ENCODE measurements at places on chromosomes 5 and 9.
A peak's percentile ranks its signal among the peaks of the same experiment; 100 is the strongest.

DNA sequence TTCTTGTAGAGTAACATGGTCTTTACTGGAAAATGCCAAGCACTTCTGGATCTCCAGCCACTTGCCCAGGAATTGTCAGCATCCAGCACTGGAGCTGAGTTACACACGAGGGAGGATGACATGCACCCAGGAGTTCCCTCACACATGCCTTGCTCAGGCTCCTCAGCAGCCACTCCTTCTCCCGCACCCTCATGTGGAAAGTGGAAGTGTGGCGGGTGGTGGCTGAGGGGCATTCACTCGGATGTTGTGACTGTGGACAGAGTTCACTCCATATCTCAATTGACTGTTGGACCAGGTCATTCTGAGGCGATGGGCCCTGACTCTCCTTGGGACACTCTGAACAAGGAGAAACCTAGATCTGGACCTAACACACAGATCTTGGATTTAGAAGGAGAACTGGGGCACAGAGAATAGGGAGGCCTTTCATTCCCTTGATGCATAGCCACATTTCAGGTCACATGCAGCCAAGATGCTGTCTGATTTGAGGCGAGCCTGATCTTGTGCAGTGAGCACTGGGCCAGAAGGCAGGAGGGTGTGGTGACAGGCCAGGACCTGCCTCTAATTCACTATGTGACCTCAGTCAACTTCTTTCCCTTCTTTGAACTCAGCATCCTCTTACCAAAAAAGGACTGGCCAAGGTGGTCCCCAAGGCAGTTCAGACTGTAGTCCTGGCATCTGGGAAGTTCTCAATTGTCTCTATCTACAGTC, 62.1 kb downstream of the CYSTM1 start:
- H3K27me3 ChIP-seq, result no peaks in the 10 kb centered on the region
- H3K36me3 ChIP-seq, result peaks cover 5% of the 10 kb centered on the region
- peaks cover 24% of the 10 kb centered on the region for H3K4me1 ChIP-seq
- no peak for DNase-seq
- H3K4me3 ChIP-seq, result no peak overlapping the region

- H3K4me3 ChIP-seq, result no peak overlapping the region
- no peak overlapping the region for H3K27ac ChIP-seq
- no peaks in the 10 kb centered on the region for H3K27me3 ChIP-seq
- H3K36me3 ChIP-seq, result no peaks in the 10 kb centered on the region
- no peak for DNase-seq
Observed at GRCh38 chr9:113380869-113381378, 4.1 kb upstream of the HDHD3 start.

GRCh38 chr5:87829217-87829551, 416.5 kb upstream of the CCNH start:
- H3K4me1 ChIP-seq, result peaks cover 5% of the 10 kb centered on the region
- no peaks in the 10 kb centered on the region for H3K27me3 ChIP-seq
- no peaks in the 10 kb centered on the region for H3K36me3 ChIP-seq
- peak; percentile 86 for DNase-seq
- H3K4me3 ChIP-seq, result no peak overlapping the region

GRCh38 chr5:169707686-169708085, 70.6 kb downstream of the DOCK2 start:
- DNase-seq, result no peak
- H3K4me1 ChIP-seq, result peaks cover 2% of the 10 kb centered on the region
- no peak overlapping the region for H3K4me3 ChIP-seq
- peak overlapping the region; percentile 2 for H3K27ac ChIP-seq
- no peaks in the 10 kb centered on the region for H3K36me3 ChIP-seq

GRCh38 chr9:33198165-33198564, 31.0 kb upstream of the B4GALT1 start:
- peak overlapping the region; percentile 16 for H3K27ac ChIP-seq
- peak; percentile 34 for DNase-seq
- H3K4me1 ChIP-seq, result peaks cover 5% of the 10 kb centered on the region
- H3K4me3 ChIP-seq, result no peak overlapping the region

GRCh38 chr5:165996201-165996875, 2295.1 kb upstream of the WWC1 start:
- H3K27me3 ChIP-seq, result no peaks in the 10 kb centered on the region
- H3K4me1 ChIP-seq, result no peaks in the 10 kb centered on the region
- no peak overlapping the region for H3K4me3 ChIP-seq
- no peaks in the 10 kb centered on the region for H3K36me3 ChIP-seq

DNA sequence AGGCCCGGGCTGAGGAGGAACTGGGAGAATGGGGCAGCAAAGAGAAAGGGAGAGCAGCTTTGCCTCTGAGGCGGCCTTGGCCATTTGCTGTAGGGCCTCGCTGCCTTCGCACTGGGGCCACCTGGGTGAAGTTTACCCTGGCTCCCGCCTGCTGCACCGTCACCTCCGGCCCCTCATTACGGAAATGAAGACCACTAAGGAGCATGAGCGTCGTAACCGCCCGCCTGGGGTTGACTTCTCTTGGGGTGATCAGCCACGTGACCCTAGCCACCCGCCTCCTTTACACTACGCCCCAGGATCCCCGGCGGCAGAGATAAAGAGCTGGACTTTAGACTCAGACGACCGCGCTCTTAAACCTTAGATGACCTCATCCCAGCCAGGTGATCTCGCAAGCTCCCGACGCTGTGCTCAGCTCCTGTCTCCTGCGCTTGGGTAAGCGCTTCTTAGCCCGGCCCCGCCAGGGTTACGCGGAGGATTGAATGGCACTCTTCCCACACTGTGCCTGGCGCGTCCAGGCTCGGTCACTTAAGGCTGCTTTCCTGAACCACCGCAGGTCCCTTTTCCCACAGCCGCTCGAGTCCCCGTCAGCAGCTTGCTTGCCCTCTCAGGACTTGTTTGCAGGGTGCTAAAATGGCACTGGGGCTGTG, 107.9 kb upstream of the LARP1 start:
- H3K36me3 ChIP-seq, result no peaks in the 10 kb centered on the region
- peaks cover 17% of the 10 kb centered on the region for H3K4me1 ChIP-seq
- no peak for DNase-seq
- peaks cover 4% of the 10 kb centered on the region for H3K27me3 ChIP-seq
- H3K4me3 ChIP-seq, result peak overlapping the region; percentile 10

- H3K27ac ChIP-seq, result no peak overlapping the region
- H3K4me3 ChIP-seq, result no peak overlapping the region
- H3K4me1 ChIP-seq, result no peaks in the 10 kb centered on the region
- H3K36me3 ChIP-seq, result no peaks in the 10 kb centered on the region
Observed at GRCh38 chr9:108160706-108161355, 671.3 kb upstream of the KLF4 start.

GRCh38 chr5:3392306-3392939, 203.2 kb upstream of the IRX1 start:
- no peaks in the 10 kb centered on the region for H3K4me1 ChIP-seq
- no peaks in the 10 kb centered on the region for H3K36me3 ChIP-seq
- H3K27ac ChIP-seq, result no peak overlapping the region
- DNase-seq, result no peak
- no peak overlapping the region for H3K4me3 ChIP-seq

DNA sequence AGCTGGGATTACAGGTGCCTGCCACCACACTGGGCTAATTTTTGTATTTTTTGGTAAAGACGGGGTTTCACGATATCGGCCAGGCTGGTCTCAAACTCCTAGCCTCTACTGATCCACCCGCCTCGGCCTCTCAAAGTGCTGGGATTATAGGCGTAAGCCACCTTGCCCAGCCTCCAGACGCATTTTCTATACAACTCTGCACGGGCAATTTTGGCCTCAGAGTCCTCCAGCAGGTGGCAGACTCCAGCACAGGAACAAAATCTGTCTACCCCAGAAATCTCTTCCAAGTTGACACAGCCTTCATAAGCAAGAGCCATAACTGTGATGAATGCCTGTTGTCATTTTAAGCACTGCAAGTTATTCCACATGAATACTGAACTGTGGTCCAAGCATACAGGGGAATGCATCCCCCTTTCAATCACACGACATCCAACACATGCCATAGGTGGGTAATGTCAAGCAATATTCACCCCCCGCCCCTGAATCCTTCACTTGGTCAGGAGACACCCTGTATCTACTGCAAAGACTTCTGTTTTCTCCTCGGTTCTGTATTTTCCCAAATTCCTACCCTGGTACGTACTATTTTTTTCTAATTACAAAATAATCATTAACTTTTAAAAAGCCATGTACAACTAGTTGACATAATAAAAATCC, 50.8 kb downstream of the ALDH7A1 start:
- H3K27me3 ChIP-seq, result no peaks in the 10 kb centered on the region
- no peak for DNase-seq
- peaks cover 52% of the 10 kb centered on the region for H3K36me3 ChIP-seq
- no peak overlapping the region for H3K27ac ChIP-seq
- H3K4me3 ChIP-seq, result no peak overlapping the region

DNA sequence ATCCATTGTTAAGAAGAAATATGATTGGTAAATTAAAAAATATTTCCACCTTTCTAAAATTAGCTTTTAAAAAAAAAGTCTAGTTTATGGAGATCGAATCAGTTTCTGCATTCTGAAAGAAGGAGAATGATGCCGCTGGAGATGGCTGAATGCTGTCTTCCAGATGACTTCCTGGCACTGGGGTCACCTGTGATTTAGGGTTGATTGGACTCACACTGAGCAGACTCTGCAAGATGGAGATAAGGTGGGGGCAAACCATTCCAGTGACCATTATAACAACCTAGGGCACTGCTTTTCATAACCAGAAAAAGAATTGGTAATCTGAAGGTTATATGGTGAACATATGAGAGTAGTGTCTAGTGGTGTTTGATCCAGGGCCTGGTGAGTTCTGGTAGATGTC, 40.8 kb downstream of the RHOBTB3 start:
- no peaks in the 10 kb centered on the region for H3K27me3 ChIP-seq
- no peaks in the 10 kb centered on the region for H3K4me1 ChIP-seq
- H3K36me3 ChIP-seq, result no peaks in the 10 kb centered on the region
- H3K4me3 ChIP-seq, result no peak overlapping the region
- no peak overlapping the region for H3K27ac ChIP-seq

DNA sequence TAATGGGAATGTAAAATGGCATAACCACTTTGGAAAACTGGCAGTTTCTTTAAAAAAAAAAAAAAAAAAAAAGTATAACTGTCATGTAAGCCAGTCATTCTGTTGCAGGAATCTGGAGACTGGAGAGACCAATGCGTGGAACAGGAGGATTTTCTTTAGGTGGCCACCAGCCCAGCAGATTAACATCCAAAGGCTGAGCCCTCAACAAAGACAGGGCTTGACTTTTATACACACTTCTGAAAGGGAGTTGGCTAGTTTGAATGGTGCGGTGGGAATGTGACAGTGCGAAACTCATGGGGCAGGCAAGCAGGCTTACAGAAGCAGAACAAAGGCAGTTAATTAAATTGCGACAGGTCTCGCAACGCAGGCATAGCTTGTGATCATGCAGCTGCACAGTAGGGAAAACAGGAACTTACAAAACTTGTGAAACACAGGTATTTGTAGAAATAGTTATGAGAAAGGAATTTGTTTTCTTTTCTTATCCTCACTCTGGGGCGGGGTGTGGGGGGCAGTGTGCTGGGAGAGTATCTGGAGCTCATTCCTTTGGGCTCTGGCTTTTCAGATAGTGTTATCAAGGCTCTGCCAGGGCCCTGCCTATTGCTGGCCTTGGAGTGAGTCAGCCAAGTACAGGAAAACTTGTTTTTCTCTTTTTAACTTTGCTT, 12.0 kb downstream of the UIMC1 start:
- no peaks in the 10 kb centered on the region for H3K27me3 ChIP-seq
- no peaks in the 10 kb centered on the region for H3K36me3 ChIP-seq
- no peak for DNase-seq
- no peak overlapping the region for H3K27ac ChIP-seq

DNA sequence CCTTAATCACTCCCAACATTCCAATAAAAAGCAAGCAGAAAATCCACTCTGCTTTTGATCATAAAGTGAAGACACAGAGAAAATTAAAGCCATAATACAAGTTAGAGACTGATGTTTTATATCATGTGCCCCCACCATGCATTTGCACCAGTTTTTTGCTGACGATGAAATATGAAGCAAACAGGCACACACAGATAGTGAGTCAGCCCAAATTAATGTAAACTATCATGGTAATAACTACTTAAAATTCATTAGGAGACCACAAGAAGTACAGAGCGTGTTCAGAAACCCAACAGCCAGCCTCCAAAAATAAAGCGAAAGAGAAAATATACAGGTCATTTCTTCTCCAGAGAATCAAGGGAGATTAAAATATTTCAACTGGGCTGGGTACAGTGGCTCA, 46.4 kb upstream of the KDM4C start:
- no peaks in the 10 kb centered on the region for H3K27me3 ChIP-seq
- H3K4me1 ChIP-seq, result no peaks in the 10 kb centered on the region
- no peaks in the 10 kb centered on the region for H3K36me3 ChIP-seq
- H3K4me3 ChIP-seq, result no peak overlapping the region

GRCh38 chr5:127892467-127893207, 189.4 kb downstream of the CCDC192 start:
- H3K27me3 ChIP-seq, result no peaks in the 10 kb centered on the region
- no peak overlapping the region for H3K4me3 ChIP-seq
- H3K36me3 ChIP-seq, result no peaks in the 10 kb centered on the region
- peak overlapping the region; percentile 61 for H3K27ac ChIP-seq
- no peaks in the 10 kb centered on the region for H3K4me1 ChIP-seq

DNA sequence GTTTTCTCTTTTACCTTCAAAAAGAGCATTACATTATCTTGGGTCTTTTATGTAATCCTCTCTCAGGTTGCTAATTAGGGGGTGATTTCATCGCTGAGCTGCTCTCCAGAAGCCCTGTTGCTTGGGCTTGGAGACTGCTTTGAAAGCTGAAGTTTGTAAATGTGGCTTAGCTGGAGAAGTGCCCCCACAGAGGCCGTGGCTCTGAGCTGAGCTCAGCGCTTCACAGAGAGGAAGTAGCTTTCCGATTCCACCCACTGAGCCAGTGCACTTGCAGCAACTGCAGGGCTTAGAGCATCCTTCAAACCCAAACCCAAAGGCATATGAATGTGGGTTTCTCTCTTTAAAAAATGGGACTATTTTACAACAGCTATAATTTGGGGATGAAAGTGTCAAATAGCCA, 13.7 kb upstream of the NXNL2 start:
- H3K27me3 ChIP-seq, result no peaks in the 10 kb centered on the region
- H3K4me1 ChIP-seq, result no peaks in the 10 kb centered on the region
- DNase-seq, result no peak
- H3K4me3 ChIP-seq, result no peak overlapping the region

GRCh38 chr5:66967102-66967501, 229.5 kb downstream of the CD180 start:
- H3K27ac ChIP-seq, result no peak overlapping the region
- H3K4me3 ChIP-seq, result no peak overlapping the region
- DNase-seq, result no peak
- no peaks in the 10 kb centered on the region for H3K36me3 ChIP-seq
- no peaks in the 10 kb centered on the region for H3K4me1 ChIP-seq
